CD4-positive, alpha-beta T cell treated with Interleukin-2 at 100 ng/mL for 4 hours (primary cell): ENCODE measurements at places on chromosomes 3 and 15.
A peak's percentile ranks its signal among the peaks of the same experiment; 100 is the strongest.

GRCh38 chr3:58690490-58690889 lies 23.9 kb upstream of the FAM3D start:
- no peak for DNase-seq

GRCh38 chr15:68434021-68434420 lies 2.1 kb upstream of the ITGA11 start:
- DNase-seq, result no peak

DNA sequence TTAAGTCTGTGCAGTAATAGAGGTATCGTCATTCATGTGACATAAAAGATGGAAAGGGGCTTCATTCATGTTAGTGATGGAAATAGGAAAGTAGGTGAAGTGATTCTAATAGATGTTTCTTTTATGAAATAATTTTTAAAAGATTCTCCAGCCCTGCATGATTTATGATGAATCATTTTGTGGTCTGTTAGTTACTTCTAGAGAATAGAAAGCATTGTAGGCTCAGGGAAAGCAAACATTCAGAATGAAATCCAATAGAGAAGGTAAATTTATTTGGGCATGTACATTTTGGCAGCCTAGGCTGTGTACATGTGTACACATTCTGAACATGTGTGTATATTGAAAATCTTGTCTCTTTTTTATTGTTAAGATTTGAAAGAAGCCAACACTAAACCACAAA lies 23.1 kb downstream of the PPARG start:
- no peak for DNase-seq

DNA sequence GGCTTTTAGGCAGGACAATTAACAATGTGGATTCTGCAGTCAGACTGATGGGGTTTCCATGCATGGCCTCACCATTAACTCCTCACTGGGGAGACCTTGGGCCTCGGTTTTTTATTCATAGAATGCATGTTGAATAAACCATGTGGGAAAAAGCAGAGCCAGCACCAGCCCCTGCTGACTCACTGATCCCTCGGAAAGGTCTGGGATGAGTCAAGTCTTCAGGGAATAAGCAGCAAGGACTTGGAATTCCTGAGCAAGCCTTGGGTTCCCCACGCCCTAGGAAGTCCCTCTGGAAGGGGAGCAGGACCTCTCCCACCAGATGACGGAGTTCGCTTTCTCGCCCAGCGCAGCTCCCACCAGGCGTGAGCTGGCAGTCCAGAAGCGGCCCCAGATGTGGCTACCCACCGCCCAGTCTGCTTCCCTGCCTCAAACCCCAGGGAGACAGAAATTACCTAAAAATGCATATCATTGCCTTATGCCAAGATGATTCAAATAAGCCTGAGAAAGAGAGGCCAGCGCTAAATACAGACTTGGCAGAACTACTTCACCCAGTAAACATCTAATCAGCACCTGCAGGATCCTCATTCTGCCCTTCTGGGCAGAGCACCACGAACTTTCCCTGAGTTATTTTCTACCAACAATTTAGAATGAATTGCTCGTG lies 45.4 kb downstream of the BTD start:
- no peak for DNase-seq

- peak; percentile 84 for DNase-seq
Measured at GRCh38 chr15:38670128-38671005, 105.8 kb upstream of the RASGRP1 start.

- DNase-seq, result no peak
Measured at GRCh38 chr15:29819979-29820378, 2.3 kb downstream of the TJP1 start.

DNA sequence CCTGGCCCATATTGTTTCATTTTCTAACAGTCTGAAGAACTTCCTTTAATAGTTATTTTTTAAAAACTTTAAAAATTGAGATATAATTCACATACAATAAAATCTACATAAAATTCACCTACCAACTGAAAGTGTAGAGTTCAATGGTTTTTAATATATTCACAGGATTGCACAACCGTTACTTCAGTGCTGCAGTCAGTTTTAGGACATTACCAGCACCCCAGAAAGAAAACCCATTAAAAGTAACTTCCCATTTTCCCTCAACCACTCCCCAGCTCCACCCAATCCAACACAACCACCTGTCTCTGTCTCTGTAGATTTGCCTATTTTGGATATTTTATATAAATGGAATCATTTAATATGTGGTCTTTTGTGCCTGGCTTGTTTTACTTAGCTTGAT lies 29.6 kb downstream of the MGA start:
- no peak for DNase-seq

DNA sequence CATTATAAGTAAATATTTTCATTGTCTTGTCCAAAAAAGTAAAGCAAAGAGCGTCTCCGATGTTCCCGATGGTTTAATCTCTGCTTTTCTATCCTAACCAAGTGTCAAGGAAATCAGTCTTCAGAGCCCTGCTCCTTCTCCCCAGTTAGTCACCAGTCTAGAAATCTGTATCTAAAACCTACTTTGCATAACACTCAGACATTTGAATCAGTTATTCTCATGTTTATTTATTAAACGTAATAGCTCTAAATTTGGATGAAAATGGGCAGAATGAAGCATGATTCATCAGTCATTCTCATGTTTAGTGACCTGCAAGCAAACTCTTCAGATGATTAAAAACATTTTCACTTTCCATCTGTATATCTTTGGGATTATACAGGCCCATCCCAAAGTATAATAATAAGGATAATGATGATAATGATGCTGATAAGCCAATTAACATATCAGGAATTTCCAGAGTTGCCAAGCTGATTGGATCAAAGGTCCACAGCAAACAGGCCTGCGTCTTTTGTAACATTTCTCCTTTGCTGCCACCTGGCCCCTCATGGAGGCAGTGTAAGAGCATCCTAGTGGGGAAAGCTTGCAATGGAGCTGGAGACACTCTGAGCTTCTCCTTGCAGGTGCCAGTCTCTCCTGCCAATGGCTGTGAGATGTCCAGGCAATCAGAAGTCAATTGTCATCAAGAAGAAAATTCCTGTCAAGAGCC lies 273.9 kb downstream of the IGSF11 start:
- no peak for DNase-seq

DNA sequence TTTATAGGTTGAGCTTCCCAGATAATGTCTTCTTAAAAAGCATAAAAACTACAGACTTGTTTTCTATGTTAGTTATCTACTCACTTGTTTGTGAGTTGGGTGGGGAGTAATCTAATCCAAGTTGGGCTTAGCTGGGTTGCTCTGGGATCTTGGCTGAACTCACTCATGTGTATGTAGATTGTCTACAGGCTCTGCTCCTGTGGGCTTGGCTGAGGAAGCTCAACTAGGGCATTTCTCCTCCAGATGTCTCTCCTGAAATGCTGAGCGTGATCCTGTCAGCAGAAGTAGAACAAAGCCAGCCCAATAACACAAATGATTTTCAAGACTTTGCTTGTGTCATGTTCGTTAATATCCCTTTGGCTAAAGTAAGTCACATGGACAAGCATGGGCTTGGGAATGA lies 17.3 kb downstream of the KCNH8 start:
- DNase-seq, result no peak

DNA sequence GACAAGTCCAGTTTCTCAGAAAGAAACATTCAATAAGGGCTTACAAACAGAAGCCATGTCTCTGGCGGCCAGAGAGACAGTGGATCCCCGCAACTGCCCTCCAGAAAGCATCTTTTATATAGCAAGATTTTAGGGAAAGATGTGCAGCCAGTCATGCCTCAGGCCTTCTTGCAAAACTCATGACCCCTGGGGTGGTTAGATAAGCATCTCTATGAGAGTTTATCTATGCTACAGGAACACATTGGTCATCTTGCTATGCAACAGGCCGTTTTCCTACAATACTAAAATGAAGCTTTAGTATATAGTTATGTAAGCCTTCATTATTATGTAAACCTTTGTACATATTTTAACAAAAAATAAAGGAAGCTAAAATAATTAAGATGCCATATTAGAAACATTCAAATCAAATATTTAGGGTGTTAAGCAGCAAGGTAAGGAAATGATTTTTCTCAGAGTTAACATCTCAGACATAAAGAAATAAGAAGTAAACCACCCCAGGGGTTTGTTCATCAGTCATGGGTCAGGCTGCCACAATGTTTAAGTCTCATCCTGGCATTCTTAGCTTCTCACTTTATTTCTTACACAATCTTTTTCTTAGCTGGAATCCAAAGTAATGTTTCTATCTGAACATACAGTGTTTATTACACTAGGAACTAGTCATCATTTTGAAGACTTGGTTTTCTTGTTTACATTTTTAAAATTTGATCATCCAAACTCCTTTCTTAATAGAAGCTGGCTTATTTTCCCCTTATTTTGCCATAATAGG lies 6.3 kb upstream of the FSIP1 start:
- no peak for DNase-seq

GRCh38 chr3:31373681-31374080 lies 159.0 kb upstream of the STT3B start:
- no peak for DNase-seq

DNA sequence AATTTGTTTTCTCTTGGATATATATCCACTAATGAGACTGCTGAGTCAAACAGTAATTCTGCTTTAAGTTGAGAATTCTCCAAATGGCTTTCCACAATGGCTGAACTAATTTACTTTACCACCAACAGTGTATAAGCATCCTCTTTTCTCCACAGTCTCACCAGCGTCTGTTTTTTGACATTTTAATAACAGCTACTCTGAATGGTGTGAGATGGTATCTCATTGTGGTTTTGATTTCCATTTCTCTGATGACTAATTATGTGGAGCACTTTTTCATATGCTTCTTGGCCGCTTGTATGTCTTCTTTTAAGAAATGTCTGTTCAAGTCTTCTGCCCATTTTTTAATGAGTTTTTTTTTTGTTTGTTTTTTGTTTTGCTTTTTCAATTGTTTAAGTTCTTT lies 206.2 kb downstream of the CTNNB1 start:
- peak; percentile 6 for DNase-seq

DNA sequence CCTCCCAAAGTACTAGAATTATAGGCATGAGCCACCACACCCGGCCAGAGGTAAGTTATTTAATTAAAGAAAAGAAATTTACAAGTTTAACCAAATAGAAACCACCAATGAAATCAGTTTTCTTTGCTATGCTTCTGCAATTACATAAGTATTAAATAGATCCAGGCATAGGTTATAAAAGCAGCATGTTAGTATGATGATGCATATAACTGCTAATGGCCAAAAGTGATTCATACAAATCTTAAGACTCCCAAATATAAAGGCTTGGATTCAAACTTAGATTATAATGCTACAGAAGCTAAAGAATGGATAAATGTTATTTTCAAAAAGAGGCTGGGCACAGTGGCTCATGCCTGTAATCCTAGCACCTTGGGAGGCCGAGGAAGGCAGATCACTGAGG lies 32.8 kb upstream of the HDC start:
- DNase-seq, result no peak

DNA sequence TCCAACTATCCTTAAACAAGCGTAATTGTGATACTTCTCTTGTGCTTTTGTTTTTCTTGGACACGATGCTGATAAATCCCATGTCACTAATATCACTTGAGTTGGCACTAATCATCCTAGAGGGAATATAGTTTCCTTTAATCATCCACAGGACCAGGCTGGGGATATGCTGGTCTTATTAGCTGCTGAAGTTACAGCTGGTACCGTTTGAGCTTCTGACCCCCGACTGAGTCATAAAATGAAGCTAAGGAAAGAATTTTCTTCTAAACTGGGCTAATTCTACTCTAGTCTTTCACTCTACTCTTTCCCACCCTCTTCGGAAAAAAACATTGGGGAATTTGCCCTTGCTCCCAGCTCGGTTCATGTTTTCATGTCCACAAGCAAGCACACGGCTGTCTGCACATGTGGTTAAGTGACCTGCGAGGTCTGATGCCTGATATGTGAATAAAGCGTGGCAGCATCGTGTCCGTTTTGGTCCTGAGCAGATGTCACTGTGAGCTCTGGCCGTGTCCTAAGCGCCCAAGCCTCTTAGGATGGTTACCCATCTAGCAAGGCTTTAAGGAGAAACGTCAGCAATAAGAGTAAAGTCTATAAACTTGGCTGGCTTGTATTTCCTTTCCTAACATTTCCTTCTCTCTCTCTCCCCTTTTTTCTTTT lies 223.7 kb downstream of the ITPR1 start:
- DNase-seq, result no peak

DNA sequence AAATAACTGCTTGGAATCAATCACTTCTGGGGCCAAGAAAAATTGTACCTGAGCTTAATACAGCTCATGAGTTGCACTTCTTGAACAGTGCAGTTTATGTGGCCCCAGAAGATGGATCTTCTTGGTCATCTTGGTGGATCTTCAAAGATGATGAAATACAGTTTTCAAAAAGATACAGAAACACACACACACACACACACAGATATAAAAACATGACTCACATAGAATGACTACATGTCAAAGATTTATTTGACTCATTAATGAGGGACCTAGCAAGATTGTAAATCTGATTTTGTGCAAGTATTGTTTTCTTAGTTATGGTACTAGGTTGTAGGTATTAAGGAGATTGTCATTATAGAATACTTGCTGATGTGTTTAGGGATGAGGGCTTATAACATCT lies 32.6 kb downstream of the PDCD6IP start:
- DNase-seq, result no peak

GRCh38 chr3:99601515-99601914 lies 36.9 kb upstream of the COL8A1 start:
- DNase-seq, result no peak

DNA sequence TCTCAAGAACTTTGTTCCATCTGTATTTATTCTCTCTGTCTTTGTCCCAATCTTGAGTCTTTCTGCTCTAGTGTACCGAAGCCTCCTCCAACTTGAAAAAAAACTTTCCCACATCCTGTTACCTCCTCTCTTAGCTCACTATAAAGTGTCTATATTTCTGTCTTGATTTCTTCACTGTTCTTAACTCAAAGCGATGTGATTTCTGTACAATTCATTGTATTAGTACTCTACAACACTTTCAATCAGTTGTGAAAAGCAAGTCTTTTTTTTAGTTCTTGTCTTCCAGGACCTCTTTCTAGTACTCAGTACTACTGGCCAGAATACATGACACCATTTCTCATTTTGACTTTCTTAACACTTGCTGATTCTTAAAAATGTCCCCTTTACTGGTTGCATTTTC lies 353.5 kb upstream of the SATB1 start:
- no peak for DNase-seq

- no peak for DNase-seq
Measured at GRCh38 chr15:21267226-21267625, 173.1 kb downstream of the POTEB3 start.

DNA sequence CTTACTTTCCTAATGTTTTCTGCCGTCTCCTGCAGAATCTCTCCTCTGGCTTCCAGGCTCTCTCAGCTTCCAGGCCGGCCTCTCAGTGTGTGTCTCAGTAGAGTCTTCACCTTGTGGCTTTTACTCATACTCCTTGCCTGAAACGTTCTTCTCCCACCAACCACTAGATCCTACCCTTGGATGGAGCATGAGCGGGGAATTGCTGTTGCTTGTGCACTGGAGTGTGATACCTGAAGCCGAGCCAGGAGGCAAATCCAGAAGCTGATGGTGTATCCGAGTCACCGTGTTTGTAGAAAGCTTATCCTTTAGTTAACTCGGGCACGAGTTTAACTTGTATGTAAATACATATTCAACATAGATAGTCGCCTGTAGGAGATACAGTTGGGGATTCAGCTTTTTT lies 285.0 kb upstream of the C2CD4B start:
- DNase-seq, result no peak

DNA sequence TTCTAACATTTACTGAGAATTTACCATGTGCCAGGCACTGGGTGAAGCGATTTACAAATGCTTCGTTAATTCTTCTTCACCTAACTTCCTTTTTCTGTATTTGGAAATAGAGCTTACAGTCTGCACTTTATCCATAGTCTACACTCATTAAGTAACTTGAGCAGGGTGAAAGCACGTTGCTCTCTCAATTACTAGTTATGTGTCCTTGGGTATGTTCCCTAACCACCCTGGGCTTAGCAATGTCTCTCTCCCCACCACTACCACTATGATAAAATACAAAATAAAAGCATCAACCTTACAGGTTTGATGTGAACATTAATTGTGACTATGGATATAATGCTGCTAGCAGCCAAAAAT lies 172.9 kb upstream of the SLC2A2 start:
- DNase-seq, result no peak
